Endodermal cell (in vitro differentiated cells): ENCODE measurements at places on chromosomes 5 and 9. TPM values are rescaled to one million over a fixed set of nuclear protein-coding genes. Genes with fewer than 3 reads are reported as not detected.

- DNase-seq, result peak; percentile 84
Observed at GRCh38 chr5:42507451-42508097, 84.3 kb downstream of the GHR start.

GRCh38 chr9:133168432-133168831 lies 4.7 kb upstream of the GBGT1 start:
- peak; percentile 84 for DNase-seq

DNA sequence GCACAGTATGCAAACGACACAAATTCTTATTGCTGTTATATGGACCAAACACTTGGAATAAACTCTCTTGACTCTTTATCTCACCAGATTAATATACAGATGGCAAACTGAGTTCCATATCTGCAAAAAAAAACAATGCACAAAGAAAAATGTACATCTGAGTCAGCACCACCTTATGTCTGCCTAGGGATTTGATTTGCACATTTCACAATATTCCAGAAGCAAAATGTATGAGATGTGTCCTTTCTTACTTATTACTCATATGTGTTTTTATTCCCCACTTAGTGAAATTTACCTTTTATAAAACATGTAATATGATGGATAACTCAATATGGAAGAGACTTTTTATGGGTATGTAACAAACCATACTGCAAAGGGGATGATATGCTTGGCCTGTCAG lies 236.9 kb downstream of the GLIS3 start:
- DNase-seq, result no peak

FOXE1 gene
- 0.16 TPM in 1 of 3 replicates, not detected in the others for total RNA-seq

GRCh38 chr5:17799521-17799920 lies 165.3 kb downstream of the TAF11L14 start:
- DNase-seq, result no peak

STC2 gene
- 4.8 and 7.5 TPM in 2 replicates for total RNA-seq

DNA sequence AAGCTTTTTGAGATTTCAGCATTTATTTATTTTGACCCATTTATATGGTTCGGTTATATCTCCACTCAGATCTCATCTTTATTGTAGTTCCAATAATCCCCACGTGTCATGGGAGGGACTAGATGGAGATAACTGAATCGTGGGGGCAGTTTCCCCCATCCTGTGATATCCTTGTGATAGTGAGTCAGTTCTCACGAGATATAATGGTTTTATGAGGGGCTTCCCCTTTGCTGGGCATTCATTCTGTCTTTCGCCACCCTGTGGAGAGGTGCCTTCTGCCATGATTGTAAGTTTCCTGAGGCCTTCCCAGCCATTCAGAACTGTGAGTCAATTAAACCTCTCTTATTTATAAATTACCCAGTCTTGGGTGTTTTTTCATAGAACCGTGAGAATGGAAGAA lies 96.5 kb upstream of the PCSK1 start:
- DNase-seq, result no peak
